GM04503 (cell line): ENCODE measurements at places on chromosomes 6 and 20.

- DNase-seq: no peak
These were observed 120.4 kb downstream of the PHACTR3 start for GRCh38 chr20:59724457-59725366.

DNA sequence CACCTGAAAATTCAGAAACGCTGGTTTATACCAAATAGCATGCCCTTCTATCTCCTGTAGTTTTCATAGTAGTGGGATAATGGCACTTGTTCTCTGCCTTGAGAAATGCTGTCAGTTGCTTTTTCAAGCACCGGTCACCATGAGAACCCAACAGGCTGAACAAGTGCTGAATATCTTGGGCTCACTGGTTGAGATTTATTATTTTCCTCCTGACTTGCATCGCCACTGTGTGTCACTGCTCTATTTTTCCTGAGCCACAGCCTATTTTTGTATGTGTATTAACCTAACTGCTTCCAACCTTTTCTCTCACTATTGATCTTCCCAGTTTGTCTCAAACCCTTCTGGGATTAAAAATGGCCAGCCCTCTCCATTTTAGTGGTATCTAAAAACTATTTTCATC, 71.9 kb downstream of the OPN5 start:
- no peak for DNase-seq

GRCh38 chr20:13348311-13349234, 127.5 kb downstream of the ISM1 start:
- DNase-seq: no peak

- no peak for DNase-seq
These were observed 194.8 kb downstream of the MAFB start for GRCh38 chr20:40494248-40494647.

DNA sequence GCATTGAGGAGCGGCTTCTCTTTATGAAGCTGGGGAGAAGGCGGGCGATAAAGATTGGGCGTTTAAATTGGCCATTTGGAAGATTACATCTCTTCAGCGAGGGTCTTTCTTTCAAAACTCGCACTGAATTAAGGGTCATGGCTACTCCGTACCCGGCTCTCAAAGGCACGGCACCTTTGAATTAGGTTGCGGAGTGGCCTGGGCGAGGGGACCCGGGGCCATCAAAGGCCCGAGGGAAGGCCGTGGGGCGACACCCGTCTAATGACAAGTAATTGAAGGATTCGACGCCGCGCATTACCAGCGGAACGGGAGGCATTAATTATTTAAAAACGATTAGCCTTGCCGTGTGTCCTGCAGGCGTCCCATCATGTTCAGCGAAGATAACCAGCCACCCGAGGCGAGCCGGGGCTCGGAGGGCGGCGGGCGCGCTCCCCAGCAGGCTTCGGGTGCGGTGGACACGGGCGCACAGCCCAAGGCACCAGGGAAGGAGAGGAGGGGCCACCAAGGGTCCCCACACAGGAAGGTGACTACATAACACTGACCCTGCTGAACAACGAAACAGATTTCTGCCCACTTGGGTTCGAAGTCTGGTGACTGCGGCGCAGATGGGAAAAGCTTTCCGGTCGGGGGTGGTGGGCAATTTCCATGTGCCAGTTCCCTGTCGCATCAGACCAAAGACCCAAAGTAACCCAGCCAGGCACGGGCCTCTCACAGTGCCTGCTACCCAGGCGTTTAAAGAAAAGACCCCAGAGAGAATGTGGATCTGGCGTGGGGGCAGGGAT, 7.4 kb downstream of the FOXA2 start:
- no peak for DNase-seq

DNA sequence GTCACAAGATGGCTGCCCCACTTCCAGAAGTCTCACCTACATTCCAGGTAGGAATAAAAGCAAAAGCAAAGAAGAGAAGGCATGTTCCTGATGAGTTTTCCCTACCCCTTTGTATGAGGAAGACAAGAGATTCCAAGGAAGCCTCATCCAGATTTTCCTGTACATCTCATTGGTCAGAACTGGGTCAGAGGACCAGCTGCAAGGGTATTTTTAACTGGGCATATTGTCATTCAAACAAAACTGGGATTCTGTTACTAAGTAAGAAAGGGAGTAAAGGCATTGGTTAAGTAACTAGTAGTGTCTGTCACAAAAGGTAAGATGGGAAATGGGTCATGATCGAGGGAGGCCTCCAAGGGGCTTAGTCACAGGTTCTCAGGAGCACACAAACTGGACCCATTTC, 28.2 kb upstream of the RIMS4 start:
- no peak for DNase-seq

DNA sequence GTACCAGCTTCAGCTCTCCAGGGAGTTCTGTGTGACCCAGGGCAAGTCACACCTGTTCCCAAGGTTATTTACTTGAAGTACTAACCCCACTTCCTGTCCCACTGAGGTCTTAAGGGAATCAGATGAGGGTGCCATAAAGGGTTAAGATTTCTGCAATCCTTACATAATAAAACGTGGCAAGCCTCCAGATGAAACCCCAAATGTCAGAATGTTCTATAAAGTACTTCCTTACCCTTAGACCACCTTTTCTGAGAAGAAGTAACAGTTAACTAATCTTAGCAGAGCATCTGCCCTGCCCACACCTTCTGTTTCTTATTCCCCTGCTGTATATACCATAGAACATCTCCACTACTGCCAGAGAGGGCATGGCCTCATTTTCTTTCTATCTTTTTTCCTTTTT, 6.0 kb upstream of the AVP start:
- DNase-seq: no peak
